ENCODE measurements at places on chromosomes 5 and 9.

DNA sequence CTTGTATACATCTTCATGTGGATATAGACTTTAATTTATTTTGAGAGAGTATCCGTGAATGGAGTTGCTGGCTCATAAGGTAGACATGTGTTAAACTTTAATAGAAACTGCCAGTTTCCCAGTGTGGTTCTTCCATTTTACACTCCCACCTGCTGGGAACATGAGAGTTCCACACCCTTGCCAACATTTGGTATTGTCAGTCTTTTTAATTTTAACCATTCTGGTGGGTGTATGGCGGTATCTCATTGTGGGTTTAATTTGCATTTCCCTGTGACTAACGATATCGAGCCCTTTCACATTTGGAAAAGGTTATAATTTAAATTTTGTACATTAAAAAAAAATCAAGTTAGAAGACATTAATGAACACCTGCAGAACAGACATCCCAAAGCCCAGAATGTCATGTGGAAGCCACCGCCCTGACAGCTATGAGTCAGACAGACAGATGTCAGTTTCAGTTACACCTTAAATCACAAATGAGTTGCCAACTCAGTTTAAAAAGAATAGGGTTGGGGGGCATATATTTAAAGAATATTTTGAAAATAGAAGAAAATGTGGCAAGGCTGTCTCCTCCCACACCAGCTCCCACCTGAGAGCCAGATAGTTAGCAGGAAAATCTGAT lies 36.9 kb downstream of the ANKRD33B start:
- DNase-seq: no peak

DNA sequence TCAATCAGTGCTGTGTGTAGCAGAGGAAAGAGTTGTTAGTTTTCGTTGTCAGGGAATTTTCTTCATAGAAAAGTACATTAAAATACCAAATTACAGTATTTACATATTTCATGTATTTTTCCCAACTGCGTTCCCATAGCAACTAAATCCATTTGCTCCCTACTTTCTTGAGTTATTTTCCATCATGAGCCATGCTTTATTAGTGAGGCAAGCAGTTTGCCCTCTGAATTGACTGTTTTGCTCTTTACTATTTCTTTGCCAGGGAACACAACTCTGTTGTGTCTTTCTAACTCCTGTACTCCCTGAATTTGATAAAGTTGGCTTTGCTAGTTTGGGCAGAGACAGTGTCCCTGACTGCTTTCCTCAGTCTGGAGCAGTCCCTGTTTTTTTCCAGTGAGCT lies 276.2 kb upstream of the SLC30A5 start:
- DNase-seq: no peak

- no peak for DNase-seq
These were observed 579 bp upstream of the FAM78A start for GRCh38 chr9:131276891-131277286.

DNA sequence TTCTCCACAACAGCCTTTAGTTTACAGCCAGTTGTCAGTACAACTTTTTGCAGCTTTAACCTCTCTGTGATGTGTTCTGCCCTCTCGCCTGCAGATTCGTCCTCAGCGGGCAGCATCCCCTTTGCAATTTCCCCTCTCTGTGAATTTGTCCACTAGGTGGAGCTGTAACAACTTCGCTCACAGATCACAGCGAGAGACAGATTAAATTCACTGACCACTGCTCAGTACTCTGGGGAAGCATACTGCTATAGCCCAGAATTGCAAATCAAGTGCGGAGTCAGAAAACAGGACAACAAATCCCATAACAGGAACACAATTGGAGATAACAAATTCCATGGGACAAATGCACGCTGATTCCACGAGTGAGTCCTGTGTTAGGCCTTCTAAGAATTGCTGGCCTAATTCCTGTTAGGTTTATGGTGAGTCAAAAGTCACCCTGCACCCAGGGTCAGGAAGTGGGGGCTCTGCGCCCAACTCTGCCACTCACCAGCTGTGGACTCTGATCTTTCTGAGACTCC lies 2124.9 kb downstream of the MAT2B start:
- no peak for DNase-seq

- DNase-seq: no peak
These were observed 7.8 kb upstream of the RUSC2 start for GRCh38 chr9:35482071-35482470.

DNA sequence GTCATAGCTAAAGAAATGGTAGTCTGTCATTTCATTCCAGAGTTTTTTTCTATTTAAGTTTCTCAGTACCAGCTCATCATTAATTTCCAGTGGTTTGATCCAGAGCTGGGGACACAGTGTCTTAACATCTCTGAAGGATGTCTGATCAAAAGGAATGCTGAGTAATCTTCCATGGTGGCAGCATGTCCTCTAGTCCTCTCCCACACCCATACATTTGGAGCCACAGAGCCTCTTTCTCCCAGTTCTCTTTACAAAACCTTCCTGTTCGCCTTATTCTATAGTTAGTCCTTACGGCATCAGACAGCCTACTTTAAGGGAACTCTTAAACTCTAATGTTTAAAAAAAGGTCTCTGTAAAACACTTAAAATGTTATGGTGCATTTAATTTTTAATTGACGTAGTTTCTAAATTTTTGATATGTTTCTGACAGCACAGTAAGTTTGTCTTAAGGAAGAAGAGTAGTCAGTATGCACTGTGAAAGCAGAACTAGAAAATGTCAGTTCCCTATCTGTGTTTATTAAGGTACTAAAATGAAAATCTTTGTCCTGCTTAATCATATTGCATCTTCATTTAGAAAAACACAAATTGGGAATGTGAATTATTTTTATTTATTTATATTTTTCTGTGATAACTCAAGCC lies 96.8 kb downstream of the INIP start:
- DNase-seq: no peak

GRCh38 chr9:134570151-134570621 lies 71.4 kb upstream of the COL5A1 start:
- peak; percentile 82 for DNase-seq

- no peak for DNase-seq
These were observed 161.2 kb upstream of the FSTL4 start for GRCh38 chr5:133773247-133774202.

- DNase-seq: no peak
These were observed 6.6 kb downstream of the CWC27 start for GRCh38 chr5:64775291-64775690.

GRCh38 chr5:23318960-23319359 lies 188.4 kb upstream of the PRDM9 start:
- DNase-seq: no peak

DNA sequence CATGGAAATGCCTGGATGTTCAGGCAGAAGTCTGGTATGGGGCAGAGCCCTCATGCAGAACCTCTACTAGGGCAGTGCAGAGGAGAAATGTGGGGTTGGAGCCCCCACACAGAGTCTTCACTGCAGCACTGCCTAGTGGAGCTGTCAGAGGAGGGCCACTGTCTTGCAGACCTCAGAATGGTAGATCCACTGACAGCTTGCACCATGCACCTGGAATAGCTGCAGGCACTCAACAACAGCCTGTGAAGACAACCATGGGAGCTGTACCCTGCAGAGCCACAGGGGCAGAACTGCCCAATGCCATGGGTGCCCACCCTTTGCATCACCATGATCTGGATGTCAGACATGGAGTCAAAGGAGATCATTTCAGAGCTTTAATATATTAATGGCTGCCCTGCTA lies 36.9 kb downstream of the TRIP13 start:
- DNase-seq: no peak

DNA sequence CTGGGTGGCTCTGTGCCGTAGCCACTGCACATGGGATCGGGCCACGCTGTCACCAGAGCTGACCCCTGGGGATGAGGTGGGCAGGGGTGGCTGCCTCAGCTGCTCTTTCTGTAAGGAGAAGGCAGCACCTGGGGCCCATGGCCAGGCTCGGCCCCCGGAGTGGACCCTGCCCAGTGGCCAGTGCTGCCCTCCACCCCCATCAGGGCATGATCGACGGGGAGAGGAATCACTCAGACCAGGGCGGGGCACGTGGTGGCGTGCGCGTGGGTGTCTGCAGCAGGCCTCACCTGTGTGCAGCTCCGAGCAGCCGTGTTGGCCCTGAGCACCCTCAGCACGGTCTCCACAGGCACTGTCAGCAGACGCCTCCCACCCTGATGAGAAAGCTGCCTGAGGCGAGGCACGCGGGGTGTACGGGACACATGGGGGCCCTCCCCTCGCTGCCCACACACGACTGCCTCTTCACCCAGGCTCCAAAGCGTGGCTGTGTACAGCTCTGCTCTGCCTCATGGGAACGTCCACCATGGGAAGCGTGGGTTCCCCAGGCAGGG lies 8.6 kb upstream of the CARD9 start:
- no peak for DNase-seq

DNA sequence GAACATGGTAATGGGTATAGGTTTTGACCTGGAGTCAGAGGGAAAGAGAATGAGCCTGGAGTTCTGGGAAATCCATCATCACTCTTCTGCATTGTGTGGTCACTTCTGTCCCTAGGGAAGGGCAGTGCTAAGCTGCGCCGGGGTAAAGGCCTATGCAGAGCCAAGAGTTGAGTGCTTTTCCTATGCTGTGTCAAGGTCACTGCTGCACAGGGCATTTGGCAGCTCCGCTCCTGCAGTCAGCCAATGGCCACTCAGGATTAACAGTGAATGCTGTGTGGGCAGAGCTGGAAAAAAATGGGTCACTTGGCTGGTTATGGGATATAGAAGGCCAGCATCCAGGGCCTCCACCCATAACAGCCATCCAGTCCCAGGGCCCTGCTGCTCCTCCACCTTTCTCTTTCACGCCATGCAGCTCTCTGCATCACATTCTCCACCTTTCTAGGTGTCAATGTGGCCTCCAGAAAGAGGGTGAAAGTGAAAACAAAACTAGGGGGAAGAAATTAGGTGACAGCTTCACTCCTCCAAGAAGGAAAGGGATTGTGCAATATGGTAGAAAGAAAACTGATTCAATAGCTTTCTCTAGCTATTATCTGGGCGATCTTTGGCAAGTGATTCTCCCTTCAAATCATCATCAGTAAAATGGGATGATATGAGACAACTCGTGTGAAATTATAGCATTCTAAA lies 279.3 kb upstream of the ANKRD55 start:
- DNase-seq: no peak

GRCh38 chr5:158450751-158451171 lies 591.8 kb upstream of the CLINT1 start:
- DNase-seq: no peak

DNA sequence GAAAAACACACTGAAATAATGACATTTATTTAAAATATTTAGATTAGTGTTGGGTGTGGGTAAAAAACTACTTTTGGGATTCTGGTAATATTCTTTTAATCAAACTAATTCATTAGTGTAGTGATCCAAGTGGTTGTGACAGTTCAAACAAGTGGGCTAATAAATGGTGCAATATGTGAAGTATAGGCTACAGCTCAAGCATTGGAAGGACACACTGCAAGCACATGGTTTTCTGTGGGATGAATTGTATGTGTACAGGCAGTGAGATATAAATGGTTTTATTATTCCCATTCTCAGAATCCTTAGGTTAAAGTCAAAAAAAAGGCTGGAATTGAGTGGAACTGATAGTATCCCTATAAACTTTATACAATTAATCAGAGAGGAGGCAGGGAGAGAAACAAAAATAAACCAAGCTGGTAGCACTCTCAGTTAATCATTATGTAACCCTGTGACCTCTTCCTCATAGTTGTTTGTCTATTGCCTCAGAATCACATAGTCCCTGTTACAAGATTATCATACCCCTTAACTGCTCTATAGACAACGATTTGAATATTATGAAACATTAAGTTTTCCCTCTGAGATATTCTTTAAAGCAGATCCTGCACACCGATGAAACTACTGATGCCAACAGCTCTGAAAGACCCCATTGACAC lies 1755.4 kb upstream of the ACO1 start:
- no peak for DNase-seq

- DNase-seq: no peak
These were observed 306.9 kb downstream of the GLIS3 start for GRCh38 chr9:3992924-3993323.

- no peak for DNase-seq
These were observed 4.5 kb downstream of the LEAP2 start for GRCh38 chr5:132877938-132878337.

- DNase-seq: no peak
These were observed 403 bp downstream of the KIF2A start for GRCh38 chr5:62306323-62306895.

GRCh38 chr5:173721601-173722232 lies 105.3 kb upstream of the BOD1 start:
- DNase-seq: no peak

GRCh38 chr5:43193181-43193893 lies 1.3 kb downstream of the NIM1K start:
- DNase-seq: no peak

- DNase-seq: no peak
These were observed 122.3 kb downstream of the SPATA31D1 start for GRCh38 chr9:82110881-82111280.

GRCh38 chr5:72402959-72403628 lies 82.9 kb downstream of the PTCD2 start:
- DNase-seq: no peak

DNA sequence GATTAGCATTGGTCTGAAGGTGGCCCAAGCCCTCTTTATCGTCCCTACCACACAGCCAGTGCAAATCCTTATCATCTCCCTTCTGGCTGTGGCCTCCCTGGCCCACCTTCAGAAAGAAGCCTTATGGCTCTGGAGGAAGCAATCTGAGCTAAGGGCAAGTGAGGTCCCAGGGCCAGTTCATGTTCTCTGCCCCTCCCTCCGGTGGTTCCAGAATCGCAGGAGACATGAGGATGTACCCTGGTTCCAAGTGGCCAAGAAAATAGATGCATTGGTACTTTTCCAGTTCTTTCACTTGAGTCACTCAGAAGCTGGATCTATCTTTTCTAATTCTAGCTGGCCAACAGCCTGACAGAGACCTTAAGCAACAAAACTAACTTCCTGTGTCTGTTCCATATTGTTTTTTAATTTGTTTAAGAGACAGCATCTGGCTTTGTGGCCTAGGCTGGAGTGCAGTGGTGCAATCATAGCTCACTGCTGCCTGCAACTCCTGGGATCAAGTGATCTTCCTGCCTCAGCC lies 60.7 kb downstream of the LHFPL2 start:
- DNase-seq: no peak

DNA sequence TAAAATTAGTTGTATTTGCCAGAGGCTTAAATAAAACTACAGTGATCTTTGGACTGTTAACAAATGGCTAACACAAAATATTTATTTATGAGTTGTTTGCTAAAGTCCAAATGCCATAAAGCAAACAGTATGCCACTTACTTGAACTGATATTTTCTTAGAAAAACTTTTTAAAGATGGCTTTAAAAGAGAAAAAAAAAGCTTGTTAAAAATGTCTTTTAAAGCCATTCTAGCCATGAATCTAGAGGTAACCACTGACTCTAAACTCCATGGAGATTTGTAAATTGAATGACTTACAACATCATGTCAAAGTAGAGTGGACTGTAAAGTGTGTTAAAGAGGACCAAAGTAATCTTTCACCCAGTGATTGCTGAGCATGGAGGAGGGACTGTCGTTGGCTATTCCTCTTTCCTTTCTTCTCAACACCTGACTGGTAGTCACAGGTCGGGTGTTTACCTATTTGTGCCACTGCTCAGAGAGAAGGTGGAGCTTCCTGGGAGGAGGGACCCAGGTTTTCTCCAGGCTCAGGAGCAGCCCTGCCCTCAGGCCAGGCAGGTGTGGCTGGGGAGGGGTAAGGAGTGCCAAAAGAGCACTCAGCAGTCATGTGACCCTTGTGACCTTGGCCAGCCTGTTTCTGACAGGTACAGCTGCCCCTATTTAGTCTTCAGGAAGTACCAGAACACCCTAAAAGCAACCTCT lies 69.1 kb upstream of the TJP2 start:
- no peak for DNase-seq

GRCh38 chr9:113296796-113297558 lies 6.2 kb downstream of the RNF183 start:
- no peak for DNase-seq

- DNase-seq: no peak
These were observed 8.7 kb upstream of the RANBP6 start for GRCh38 chr9:6024035-6024554.

All from esophagus muscularis mucosa (tissue), 4 donors.